ENCODE measurements at places on chromosomes 1 and 21. TPM values are rescaled to one million over a fixed set of nuclear protein-coding genes. Genes with fewer than 3 reads are reported as not detected.

FCRL5 gene
- not detected for total RNA-seq

DNA sequence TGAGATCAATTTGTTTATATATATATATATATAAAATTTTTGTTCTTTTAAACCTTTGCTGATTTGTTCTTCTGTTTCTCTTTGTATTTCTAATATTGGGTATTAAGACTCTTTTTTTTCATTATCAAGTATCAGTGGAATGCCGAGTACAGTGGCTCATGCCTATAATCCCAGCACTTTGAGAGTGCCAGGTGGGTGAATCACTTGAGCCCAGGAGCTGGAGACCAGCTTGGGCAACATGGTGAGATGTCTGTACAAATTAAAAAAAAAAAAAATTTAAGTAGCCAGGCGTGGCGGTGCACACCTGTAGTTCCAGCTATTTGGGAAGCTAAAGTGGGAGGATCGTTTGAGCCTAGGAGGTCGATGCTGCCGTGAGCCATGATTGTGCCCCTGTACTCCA lies 67.1 kb downstream of the MAST2 start:
- H3K36me3 ChIP-seq: no peaks in the 10 kb centered on the region
- peaks cover 9% of the 10 kb centered on the region for H3K4me1 ChIP-seq
- no peak overlapping the region for H3K27ac ChIP-seq
- H3K27me3 ChIP-seq: no peaks in the 10 kb centered on the region
- DNase-seq: no peak

- peaks cover 44% of the 10 kb centered on the region for H3K27me3 ChIP-seq
- H3K4me1 ChIP-seq: peaks cover 58% of the 10 kb centered on the region
- H3K4me3 ChIP-seq: no peak overlapping the region
- DNase-seq: no peak
- H3K27ac ChIP-seq: peak overlapping the region; percentile 74
These were observed 5.7 kb upstream of the ADGRB2 start for GRCh38 chr1:31769720-31770390.

DNA sequence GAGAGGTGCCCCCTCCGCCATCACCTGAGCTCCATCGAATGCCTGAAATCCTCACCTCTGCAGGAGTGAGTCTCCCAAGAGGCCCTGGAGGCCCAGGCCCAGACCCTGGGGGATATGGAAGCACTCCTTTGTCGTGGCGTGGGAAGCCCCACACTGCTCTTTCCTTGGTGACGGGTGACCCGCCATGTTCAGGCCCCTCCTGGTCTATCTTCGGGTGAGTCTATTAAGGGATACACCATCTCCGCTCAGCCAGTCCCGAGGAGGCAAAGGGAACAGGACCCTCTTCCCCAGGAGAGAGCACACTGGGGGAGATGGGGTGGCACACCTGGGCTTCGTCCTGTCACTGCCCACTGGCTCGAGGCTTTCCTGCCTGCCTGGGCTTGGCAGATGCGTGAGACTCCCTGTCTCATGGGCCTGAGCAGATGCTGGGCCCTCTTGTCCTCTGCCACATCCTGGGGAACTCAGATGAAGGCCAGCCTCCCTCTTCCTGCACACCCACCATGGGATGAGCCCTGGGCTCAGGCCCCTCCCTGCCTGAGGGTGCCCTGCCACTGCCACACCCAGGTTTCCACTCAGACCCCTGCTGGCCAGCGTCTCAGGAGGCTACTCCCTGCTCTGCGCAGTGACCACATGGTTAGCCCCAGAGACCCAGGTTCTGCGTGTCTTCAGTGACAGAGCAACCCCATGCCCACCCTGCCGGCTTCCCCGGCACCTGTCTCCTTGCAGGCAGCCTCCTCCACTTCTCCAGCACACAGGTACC lies 3.8 kb upstream of the NPHP4 start:
- H3K27me3 ChIP-seq: no peaks in the 10 kb centered on the region
- no peak overlapping the region for H3K27ac ChIP-seq
- H3K4me3 ChIP-seq: no peak overlapping the region
- peaks cover 18% of the 10 kb centered on the region for H3K4me1 ChIP-seq

DNA sequence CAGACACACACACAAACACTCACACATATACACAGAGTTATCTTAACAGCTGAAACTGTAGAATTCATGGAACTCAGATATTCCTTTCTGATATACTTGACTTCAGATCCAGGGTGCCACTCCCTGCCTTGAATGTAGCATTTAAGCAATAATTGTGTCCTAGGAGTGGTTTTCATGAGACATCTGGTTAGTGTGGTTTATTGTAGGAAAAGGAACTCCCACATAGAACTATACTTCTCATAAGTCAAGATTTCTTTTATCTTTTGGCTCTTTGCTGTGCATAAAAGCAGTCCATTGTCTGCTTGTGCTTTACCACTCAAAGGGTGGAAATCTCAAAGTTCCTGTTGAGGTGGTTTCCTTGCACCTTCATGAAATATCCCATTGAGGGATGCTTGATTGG lies 272.6 kb upstream of the SGIP1 start:
- peaks cover 47% of the 10 kb centered on the region for H3K4me1 ChIP-seq
- DNase-seq: no peak
- H3K36me3 ChIP-seq: no peaks in the 10 kb centered on the region
- H3K4me3 ChIP-seq: no peak overlapping the region
- H3K27me3 ChIP-seq: peaks cover 7% of the 10 kb centered on the region

Measured in activated T-helper 2 cell treated with anti-CD3 and anti-CD28 coated beads, Interferon-gamma antibody, Interleukin-2, Interleukin-4, amounts not matched to agents 10 μg/mL and 5 μg/mL and 100 μg/mL, durations not matched to agents 14 hours and 24 hours and 36 hours (primary cell).